Endothelial cell (in vitro differentiated cells): ENCODE measurements at places on chromosomes 7 and 10.

- peak; percentile 81 for DNase-seq
Measured at GRCh38 chr10:114876602-114877300, 55.2 kb downstream of the FHIP2A start.

GRCh38 chr7:4681218-4681851 is 760 bp upstream of the FOXK1 start:
- no peak for DNase-seq

DNA sequence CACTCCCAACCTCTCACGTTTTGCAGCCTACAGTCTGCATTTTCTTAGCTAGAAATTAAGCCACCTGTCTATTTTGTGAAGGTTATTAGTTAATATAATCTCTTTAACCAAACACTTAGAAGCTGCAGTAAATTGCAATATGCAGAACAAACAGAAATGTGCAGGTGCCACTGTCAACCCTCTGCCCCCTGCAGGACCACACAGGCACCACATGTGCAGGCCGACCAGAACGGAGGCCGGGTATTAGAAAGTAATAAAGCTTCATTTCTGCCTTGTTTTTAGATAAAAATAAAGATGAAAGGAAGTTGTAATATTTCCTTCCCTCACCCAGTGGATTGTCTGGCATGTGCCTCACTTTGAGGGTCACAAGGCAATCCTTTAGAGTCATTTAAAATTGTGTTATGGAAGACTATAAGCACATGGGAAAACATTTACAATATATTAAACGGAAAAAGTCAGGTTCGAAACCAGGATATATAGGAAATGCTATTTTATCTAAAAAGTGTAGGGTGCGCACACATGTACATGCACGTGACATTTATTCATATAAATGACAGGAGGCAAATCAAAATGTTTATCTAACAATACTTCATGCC is 158.2 kb downstream of the ARHGAP12 start:
- peak; percentile 63 for DNase-seq

- DNase-seq = no peak
Measured at GRCh38 chr10:19719284-19719683, 96.9 kb upstream of the PLXDC2 start.

DNA sequence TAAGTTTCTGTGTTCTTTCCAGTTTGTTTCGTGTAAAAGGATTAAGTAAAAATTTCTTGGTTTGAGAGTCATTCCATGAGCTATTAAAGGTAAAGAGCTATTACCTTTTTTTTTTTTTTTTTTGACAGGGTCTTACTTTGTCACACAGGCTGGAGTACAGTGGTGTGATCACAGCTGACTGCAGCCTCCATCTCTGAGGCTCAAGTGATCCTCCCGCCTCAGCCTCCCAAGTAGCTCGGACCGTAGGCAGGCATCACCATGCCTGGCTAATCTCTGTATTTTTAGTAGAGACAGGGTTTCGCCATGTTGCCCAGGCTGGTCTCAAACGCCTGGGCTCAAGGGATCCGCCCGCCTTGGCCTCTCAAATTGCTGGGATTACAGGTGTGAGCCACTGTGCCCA is 1.4 kb downstream of the SMKR1 start:
- no peak for DNase-seq

DNA sequence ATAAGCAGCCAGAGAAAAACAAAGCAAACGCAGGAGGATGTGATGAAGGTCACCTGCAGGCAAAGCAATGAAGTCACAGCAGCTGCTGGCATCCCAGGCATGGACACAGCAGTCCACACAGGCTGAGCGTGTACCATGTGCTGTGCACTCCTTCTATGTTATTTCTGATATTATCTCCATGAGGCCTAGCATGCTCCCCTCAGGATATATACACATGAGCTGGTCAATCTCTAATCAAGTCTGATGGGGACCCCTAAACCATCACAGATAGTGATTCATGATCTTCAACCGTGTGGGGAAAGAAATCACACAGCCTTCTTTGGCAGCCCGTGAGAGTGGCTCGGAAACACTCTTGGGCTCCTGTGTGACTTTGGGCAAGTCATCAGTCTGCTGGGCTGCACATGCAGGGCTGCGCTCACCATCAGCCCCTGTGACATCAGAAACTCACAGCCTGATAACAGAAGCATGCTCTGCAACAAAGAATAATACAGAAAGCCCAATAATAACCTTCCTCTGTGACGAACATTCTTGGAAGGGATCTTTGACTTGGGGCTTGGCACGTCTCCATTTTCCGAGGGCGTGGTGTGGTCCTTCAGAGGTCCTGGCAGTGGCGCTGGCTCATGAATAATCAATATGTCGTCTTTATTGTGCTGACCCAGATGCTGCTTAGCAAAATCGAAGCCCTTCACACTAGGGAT is 83.0 kb upstream of the ATP6V0A4 start:
- DNase-seq = no peak

GRCh38 chr7:102012941-102013461 is 195.6 kb downstream of the CUX1 start:
- DNase-seq = no peak

DNA sequence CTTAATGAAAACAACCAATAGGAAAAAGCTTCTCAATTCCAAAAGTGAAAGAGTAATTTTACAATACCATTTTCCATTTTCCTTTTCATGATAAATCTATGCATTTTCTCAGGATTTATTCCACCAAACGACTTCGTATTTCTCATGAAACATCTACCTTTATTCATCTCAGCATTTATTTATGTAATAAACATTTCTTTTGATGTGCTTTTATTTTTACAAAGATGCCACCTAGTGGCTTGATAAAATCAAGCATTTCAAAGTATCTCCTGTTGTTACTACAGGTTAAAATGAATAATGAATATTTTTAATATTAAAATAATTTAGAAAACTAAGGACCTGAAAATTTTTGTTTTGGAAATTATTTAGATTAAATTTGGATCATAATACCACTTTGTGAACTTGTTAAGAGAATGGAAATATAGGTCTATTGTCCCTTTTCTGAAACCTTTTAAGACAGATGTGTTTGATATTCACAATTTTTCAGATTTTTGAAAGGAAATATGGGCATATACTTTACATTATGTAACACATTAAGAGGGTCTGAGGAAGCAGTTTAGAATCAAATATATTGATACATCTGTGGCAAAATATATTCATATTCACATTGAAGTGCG is 2.7 kb upstream of the IQUB start:
- DNase-seq = no peak

DNA sequence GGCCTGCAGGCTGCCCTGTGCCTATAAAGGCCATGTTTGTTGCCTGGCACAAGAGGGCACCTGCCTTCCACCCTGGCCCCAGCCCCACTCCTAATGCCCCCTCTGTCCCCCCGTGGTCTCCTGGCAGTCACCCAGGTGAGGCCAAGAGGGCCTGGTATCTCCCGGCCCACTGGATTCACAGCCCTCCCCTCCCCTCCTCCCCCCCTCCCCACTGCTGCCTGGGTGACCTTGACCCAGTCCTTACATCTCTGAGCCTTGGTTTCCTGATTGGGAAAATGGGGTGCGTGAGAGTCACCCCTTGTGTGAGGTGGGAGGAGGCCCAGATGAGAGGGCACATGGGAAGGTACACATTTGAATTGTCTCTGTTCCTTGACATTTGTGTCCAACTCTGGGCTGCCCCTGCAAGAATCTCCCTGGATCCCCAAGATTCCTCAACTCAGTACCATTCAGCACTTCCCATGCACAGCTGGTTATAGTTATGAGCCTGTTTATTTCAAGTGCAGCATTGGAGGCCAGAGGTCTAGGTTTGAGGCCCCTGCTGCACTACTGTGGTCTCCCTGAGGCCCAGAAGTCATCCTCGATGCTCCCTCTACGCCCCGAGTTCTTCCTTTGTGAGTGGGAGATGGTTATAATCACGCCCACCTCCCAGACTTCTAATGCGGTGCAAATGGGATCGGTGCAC is 58.9 kb downstream of the TMEM270 start:
- no peak for DNase-seq

DNA sequence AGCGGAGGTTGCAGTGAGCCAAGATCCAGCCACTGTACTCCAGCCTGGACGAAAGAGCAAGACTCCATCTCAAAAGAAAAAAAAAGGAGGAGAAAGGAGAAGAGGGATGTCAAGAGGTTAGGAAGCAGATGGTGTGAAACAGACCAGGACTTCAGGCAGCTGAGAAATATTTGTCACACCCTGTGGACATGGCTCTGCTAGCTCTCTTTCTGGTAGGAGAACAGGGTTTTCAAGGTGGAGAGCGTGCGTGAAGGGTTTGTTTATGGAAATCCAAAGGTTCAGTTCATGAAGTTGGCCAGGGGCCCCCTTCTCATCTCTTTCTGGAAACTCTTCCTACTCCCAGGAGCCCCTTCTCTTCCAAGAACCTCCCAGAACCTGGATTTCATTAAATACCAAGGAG is 110.8 kb upstream of the GALNT17 start:
- DNase-seq = no peak

DNA sequence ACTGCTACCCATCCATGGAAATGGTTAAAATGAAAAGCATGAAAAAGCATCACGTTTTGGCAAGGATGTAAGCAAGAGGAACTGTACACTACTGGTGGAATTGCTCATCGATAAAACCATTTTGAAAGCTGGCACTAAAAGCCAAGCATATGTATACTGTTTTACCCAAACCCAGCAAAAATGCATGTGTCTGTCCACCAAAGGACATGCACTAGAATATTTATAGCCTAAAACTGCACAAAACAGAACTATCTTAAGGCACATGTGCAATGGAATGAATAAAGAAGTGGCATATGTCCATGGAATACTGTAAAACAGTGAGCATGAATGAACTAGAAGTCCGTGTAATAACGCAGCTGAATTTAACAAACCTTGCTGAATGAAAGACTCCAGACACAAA is 22.9 kb downstream of the RBAK start:
- no peak for DNase-seq

DNA sequence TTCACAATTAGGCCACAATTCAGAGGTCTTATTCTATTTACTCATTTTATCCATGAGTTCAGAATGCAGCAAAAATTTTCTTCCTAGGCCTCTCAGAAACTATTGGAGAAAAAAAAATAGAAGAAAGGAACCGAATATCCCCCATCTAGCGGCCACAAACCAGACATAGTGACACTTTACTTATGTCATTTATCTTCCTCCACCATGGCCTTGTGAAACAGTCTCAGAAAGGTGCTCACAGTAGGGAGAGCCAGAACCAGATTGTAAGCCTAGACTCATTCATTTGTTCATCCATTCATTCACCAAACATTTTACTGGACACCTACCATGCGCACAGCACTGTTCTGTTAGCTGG is 16.0 kb downstream of the CREB3L2 start:
- DNase-seq = no peak

GRCh38 chr10:3248526-3249306 is 76.1 kb upstream of the PITRM1 start:
- no peak for DNase-seq

DNA sequence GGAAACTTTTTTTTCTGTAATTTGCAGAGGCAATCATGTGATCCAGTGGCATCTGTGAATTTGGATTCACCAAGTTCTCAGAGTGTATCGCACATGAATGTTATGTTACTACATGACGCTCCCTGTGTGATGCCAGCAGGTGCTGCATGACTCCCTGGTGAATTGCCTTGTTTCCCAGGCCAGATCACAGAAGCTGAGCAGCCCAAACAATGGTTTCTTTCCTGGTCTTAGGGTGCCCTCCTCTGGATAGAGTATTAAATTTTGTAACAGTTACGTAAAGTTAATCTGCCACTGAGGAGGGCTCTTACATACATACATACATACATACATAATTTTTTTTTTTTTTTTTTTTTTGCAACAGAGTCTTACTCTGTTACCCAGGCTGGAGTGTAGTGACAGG is 3.6 kb downstream of the ZSCAN21 start:
- DNase-seq = peak; percentile 6

DNA sequence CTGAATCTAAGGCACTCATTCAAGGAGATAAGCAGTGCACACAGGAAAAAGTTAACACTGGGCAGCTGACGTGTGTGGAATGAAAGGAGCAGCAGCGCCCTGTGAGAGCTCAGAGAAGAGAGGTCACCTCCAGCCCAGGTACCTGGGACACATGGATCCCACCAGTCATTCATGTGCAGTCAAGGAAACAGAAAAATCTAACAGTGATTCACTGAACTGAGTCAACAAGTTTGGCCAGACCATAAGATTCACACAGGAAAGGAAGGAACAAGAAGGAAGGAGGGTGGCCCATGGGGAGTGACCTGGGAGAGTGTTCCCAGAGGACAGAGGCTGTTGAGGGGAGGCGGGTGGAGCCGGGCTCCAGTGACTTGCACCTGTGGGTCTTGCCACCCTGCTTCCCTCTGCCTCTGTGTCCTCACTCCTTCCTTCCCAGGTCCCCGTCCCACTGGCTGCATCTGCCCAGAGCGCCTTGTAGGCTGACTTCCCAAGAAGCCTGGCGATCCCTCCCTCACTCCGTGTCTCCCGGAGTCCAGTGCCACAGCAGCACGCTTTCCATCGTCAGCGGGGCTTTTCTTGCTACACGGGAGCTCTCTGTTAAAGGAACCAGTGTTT is 27.7 kb downstream of the RNF32 start:
- DNase-seq = no peak

- no peak for DNase-seq
Measured at GRCh38 chr7:24701261-24702235, 55.7 kb downstream of the GSDME start.

DNA sequence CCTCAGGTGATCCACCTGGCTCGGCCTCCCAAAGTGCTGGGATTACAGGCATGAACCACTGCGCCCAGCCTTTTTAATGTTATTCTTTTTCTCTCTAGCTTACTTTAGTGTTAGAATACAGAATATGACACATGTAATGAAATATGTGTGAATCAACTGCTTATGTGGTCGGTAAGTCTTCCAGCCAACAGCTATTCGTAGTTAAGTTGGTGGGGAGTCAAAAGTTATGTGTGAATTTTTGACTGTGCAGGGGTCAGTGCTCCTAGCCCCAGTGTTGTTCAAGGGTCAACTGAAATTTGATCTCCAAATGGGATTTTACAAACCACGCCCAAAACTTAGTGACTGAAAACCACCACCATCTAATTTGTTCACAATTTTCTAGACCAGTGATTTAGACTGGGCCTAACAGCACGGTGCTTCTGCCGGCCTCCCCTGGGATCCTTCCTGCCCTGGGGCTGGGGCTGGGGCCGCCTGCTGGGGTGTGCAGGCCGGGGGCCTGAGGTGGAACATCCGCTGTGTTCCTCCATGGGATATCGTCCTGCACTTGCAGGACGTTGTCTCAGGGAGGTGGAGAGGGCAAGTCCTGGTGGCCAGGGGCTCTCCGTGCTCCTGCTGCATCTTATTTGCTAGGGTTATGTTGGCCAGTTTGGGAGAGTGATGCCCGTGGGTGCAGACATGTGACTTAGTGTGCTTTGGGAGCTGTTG is 24.5 kb upstream of the GRB10 start:
- DNase-seq = no peak

DNA sequence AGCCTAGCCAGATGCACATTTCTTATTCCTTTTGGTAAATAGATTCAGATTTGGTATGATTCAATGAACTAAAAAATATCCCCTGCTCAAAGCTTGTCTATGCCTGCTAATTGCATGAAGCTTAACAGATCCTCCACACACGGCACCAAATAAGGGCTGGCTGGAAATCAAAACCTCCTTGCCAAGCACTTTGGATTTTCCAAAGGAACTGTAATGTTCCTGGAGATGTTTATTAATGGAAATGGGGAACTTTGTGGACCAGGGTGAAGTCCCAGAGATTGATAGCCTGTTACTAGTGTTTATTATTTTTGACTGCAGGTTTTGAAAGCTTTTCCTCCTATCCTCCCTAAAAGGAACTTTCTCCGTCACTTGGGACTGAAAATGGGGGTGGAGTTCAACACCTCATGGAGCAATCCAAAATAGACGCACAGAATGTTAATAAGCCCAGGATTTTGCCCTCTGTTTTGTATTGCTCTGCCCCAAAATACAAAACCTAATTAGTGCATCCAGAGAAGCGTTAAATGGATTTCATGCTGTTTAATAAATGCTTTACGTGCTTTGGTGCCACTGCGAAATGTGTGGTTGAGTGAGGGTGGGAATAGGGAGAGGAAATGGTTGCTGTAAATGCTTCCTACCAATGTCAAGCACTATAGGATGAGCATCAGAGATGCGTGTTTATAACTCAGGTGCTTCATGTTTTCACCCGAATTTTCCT is 1027.7 kb downstream of the LRMDA start:
- DNase-seq = no peak
